Activated T-cell treated with anti-CD3 and anti-CD28 coated beads for 48 hours (primary cell): ENCODE measurements at places on chromosomes 13 and 19.

DNA sequence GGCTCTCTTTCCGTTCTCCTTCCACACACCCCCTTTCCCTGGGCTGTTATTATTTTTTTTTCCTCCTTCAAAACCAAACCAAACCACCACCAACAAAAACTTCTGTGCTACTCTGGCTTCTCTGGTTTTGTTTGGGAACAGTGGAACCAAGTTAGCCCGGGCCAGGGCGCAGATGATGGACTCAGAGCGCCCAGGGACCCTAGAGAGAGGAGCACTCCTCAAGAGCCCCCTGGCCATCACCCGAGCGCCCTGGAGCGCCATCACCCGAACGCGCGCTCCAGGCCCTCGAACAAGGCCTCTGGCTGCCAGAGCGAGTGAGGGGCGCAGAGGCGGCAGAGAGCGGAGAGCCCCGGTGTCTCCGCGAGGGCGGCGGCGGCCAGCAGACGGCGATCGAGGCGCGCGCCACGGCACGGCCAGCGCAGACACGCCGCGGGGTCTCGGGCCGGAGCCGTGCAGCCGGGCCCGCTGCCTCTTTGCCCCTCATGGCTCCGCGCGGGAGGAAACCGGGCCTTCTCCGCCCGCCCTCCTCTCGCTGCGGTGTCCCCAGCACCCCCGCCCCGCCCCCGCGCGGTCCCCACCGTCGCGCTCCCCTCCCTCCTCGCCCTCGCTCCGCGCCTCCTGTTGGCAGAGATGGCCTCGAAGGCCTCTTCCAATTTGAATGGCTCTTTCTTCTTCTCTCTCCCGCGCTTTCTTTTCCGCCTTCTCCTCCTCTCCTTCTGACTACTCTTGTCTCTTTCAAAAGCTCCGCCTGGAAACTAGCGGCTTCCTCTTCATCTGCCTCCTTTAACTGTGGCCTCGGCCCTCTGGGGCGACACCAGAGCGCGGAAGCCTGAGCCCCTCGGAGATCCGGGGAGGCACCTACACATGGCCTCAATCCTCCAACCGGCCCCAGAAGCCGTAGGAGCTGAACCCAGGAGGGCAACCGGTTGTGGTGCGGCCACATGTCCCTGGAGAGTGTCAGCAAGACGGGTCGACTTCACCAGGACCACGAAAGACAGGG lies 4.1 kb upstream of the SOX1 start:
- no peak for DNase-seq

DNA sequence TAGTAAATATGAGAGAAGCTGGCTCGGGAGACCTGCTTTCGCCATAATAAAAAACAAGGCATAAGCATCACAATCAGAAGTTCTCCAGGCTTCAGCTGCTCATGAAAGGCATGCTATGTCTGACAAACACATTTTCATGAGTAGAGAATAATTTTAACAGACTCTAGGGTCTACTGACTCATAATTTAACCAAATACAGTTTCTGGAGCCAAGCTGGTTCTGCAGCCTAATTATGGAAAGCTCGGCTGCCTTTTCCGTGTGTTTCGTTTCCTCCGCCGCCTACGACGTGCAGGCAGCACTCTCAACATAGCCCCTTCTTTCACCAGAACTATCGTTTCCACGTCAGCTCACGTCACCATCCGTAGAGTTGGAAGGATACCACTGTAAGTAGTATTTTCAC lies 5.7 kb downstream of the MCF2L start:
- DNase-seq = no peak

DNA sequence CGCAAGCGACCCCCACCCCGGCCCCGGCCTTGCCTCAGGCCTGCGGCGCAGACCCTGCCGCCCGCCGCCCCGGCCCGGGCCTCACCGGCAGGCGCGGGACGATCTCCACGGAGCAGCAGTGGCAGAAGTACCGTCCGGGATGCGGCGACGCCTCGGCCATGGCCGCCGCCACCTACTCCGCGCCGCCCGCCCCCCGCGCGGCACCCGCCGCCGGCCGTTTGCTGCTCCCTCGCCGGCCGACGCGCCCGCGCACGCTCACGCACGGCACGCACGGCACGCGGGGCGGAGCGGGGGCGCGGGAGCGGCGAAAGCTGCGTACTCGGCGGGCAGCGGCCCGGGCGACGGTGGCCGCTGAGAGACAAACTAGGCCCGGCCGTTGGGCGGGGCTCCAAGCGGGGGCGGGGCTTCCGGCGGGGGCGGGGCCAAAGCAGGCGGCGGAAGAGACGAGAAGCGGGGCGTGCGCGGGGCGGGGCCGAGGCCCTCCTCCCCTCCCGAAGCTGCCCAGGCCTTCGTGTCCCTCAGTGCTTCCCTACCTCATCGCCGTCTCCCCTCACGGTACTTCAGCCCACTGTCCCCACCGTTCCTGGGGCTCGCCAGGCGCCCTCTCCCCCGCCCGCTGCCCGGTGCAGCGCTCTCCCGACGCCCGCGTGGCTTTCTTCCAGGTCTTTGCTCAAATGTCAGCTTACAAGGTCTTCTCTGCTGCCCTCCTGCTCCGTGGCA lies at the start of gene RNF126:
Gene RNF126 (minus strand): TSS at position 253 of the 720 bp plus-strand sequence. CDS start 93 bp downstream, at position 160.
- DNase-seq = peak; percentile 94

DNA sequence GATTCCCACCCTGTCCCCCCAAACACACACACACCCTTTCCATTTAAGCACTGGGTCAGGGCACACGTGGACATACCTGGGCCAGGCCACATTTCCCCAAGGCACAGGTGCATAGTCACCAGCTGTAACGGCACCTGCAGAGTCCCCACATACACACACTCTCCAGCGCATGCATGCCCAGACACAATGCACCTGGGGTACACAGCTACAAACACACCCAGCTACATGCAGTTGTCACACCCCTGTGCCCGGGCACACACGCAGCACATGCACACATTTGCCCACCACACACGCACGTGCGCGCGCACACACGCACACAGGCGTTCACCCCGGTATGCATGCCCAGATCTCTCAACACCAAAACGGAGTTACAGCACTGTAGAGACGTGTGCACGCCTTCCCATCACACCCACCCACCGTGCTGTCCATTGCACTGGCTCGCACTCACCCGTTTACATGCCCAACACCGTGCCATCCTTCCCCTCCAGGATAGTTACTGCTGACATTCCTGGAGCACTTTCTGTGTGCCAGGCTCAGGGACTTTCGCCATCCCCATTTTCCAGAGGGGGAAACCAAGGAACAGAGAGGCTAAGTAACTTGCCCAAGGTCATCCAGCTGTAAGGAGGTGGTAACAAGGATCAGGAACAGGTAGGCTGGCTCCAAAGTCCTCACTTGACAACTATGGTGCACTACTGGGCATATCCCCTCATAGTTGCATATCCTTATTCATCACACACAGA lies 749 bp upstream of the SHANK1 start:
- no peak for DNase-seq

GRCh38 chr19:14472202-14472938 lies 2.8 kb downstream of the PTGER1 start:
- peak; percentile 81 for DNase-seq

DNA sequence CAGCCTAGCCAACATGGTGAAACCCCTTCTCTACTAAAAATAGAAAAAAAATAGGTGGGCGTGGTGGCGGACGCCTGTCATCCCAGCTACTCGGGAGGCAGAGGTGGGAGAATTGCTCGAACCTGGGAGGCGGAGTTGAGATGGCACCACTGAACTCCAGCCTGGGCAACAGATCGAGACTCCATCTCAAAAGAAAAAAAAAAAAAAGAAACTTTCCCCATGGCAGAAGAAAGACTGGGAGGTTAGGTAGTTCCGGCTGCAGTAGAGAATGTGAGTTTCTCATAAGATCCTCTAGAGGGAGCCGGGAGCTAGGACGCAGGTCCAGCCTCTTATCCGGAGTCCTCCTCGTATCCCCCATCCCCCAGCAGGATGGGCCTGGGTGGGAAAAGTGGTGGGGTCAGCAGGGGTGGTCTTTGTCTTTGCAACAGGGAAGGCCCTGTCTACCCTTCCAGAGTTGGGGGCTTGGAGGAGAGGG lies 13.2 kb upstream of the CREB3L3 start:
- no peak for DNase-seq

GRCh38 chr19:55196803-55197202 lies 12.5 kb downstream of the PTPRH start:
- DNase-seq = no peak
